ENCODE measurements at places on chromosomes 1 and 21. TPM values are rescaled to one million over a fixed set of nuclear protein-coding genes. Genes with fewer than 3 reads are reported as not detected.

- DNase-seq: no peak
These were observed 78.9 kb downstream of the DNM3 start for GRCh38 chr1:171919891-171920887.

PDC gene
- not detected for total RNA-seq

DNA sequence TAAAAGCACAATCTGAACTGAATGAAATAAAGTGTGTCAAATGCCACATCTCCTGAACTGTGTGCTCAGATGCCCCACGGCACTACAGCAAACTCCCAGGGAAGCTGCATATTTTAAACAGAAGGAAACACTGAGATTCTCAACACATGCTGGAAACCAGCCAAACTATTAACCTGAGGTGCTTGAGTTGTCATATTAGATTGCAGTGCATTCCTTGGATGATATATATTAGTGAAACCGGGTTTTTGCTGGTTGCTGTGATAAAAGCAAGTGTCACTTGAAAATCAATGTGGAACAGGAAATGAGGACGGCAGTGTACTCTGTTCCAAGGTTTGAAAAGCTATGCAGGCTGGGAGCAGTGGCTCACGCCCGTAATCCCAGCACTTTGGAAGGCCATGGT lies 8.7 kb downstream of the SYNJ1 start:
- DNase-seq: no peak

MSH4 gene
- not detected for total RNA-seq

- peak; percentile 81 for DNase-seq
These were observed 194.5 kb downstream of the HIVEP3 start for GRCh38 chr1:41724248-41724647.

C1orf210 gene
- not detected for total RNA-seq

DNA sequence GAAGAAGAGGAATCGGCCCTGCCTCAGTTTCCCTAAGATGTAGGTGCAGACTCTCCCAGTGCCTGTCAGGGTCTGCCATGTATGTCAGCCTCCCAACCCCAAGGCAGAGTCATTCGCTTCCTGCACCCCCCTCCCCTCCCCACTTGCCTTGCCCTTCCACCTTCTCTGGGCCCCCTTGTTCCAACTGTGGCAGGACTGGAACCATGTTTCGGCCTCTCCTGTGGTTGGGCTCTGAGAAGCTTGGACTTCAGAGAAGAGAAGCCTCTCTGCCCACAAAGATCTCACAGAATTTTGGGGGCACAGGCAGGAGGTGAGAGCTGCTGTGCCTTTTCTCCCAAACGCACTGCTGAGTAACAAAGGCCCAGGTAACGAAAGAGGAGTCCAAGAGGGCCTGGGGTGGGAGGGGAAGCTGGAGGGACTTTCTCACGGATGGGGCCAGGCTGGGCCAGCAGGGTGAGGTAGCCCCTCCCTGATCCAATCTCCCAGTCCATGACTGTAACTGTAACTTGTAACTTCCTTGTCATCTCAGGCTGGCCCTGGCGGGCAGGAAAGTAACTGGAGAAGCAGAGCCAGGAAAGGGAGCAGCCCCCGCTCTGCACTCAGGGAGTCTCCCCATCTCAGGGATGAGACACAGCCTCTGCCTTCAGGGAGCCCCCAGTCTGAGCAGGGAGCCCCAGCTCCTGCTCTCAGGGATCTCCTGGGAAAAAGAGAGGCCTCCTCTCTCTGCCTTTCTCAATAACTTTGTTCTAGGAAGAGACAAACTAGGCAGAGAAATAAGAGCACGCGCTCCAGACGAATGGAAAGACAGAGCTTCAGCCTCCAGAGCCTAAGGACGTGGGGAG lies 11.3 kb downstream of the CRABP2 start:
- no peak for DNase-seq

DNA sequence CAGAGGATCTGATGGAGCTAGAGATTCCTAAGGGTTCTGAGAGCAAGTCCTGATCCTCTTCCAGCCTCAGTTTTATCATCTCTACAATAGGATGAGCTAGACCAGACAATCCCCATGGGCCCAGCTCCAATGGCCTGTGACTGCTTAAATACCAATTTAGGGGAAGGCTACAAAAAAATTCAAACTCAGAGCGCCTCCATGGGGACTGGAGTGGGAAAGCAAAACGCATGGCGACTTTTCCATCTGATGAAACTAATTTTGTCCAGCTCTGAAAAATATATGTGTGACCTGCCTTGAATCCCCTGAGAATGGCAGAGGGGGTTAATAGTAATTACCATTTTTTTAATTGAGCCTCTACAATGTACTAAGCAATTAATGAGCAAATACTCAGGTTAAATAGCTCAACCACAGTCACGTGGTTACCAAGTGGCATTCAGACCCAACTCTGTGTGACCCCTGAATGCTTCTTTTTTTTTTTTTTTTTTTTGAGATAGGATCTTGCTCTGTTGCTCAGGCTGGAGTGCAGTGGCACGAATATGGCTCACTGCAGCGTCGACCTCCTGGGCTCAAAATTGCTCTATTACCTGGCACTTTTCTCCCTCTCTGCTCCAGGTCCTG lies 8.4 kb downstream of the EXTL1 start:
- DNase-seq: no peak

DNA sequence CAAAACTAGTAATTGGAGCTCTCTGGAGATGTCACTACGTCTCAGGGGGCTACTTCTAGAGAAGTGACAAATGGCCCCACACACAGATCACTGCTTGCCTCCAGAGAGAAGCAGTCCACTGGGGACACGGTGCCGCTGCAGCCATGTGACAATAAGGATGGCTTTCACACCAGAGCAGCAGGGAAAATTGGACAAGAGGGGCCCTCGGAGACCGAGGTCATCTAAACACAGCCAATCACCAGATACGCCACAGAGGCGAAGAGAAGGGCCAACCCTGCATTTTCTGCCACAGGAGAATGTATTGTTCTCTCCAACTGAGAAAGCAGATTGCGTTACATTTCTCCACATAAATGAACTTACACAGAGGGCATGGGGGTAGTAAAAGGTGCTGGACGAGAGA lies 51.2 kb upstream of the TIAM1 start:
- DNase-seq: no peak

DNA sequence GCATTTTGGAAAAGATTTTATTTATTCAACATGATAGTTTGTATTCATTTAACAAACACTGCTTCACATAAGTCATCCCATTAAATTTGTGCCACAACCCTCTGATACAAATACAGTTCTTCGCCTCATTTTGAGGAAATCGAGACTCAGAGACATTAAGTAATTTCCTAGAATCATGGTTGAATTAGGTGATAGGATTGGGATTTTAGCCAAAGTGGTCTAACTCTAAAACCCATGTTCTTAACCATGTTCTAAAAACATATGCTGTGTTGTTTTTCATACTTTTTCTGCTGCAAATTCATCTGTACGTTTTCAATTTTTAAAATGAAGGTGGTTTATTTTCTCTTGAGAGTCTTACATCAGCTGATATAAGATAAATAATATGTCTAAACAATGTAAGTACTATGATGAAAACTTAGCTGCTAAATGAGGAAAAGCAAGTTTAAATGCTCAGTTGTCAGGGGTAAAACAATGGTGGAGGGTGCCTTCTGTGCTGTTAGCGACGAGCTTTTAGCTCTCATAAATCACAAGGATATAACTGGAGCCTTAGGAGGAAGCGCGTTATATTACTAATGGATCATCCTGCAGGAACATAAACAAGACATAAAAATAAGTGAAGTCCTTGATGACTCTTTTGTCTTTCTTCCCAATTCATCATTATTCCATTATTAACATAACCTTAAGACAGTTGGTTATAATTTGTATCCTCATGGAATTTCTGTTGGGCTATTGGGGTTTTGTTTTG lies 97.7 kb downstream of the CACHD1 start:
- DNase-seq: no peak

- DNase-seq: no peak
These were observed 61.4 kb downstream of the EPHB2 start for GRCh38 chr1:22772014-22772413.

HPCAL4 gene
- total RNA-seq: not detected

DNA sequence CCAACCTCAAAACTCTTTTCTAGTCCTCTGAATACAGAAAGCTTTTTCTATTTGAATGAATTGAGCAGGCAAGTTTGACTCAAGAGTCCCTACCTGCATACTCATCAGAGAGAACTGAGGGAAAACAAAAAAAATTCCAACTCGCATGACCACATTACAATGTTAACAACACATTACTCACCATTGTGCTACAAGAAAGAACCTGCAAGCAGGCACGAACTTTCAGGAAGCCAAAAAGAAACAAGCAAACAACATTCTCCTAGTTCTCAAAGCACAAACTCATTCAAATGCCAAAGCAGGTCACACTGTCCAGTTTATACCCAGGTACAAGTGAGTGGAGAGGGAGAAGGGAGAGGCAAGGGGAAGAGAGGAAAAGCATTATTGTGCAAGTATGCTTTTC lies 14.6 kb downstream of the OTUD7B start:
- no peak for DNase-seq

- no peak for DNase-seq
These were observed 252.4 kb upstream of the KAZN start for GRCh38 chr1:14345946-14346550.

MEF2D gene
- 41.5 TPM for total RNA-seq

DNA sequence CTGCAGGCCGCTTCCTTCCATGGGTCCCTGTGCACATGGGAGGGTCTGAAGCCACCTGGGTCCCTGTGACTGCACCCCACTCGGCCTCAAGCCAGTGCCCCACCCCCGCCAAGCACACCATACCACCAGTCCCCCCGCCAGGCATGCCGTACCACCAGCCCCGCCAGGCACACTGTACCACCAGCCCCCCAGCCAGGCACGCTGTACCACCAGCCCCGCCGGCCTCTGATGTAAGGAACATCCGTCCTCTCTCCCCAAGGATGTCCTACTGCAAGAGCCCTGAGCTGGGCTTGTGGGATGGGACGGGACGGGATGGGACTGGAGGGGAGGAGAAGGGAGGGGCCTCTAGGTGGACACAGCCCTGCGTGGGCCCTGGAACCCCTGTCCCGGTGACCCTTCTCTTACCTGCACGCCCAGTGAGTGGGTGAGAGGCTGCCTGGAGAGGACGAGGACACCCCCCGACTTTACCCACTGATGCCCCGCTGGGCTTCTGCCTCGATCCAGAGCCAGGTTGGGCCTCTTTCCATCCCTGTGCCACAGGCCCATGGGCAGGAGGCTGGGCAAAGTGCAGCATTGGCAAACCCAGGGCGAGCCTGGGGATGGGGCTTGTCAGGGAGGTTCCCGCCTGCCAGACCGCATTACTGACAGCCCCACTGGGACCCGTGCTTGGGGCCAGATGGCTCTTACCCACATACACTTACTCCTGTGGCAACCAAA lies 40.8 kb upstream of the COL6A1 start:
- no peak for DNase-seq

OR14K1 gene
- total RNA-seq: not detected

HOOK1 gene
- total RNA-seq: 1.6 TPM

ARHGEF16 gene
- 1.5 TPM for total RNA-seq

LCE1E gene
- not detected for total RNA-seq

GRCh38 chr21:39307466-39307865 lies 6.0 kb downstream of the BRWD1 start:
- DNase-seq: no peak

HECTD3 gene
- total RNA-seq: 52.7 TPM

GRCh38 chr1:211879475-211879874 lies 48.9 kb upstream of the LPGAT1 start:
- no peak for DNase-seq

DNA sequence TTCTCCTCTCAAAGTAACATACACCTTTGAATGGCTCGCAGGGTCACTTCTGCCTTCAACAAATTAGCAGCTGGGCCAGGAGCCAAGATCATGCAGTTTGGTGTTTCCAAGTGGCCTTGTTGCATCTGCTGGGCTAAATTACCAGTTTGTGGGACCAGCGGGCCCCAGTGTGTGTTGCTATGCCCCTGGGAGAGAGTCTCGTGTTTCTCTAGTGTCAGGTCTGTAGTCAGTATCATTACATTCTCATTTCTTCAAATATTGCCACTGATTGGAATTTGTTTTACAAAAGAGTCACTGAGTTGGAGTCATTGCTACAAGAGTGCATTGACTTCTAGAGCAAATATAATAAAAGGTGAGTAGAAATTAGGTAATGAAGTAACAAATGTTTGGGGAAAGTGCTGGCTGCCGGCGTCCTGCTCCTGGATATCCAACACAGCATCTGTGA lies 35.5 kb downstream of the RHOU start:
- DNase-seq: no peak

CLEC20A gene
- total RNA-seq: not detected

GRCh38 chr1:232709386-232709785 lies 79.5 kb upstream of the SIPA1L2 start:
- DNase-seq: no peak

DNA sequence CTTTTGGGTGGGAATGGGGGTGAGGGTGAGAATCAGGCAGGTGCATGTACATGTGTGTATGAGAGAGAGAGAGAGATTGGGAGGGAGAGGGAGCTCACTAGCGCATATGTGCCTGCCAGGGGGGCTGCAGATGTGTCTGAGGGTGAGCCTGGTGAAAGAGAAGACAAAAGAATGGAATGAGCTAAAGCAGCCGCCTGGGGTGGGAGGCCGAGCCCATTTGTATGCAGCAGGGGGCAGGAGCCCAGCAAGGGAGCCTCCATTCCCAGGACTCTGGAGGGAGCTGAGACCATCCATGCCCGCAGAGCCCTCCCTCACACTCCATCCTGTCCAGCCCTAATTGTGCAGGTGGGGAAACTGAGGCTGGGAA lies 95.0 kb downstream of the EPHB2 start:
- DNase-seq: no peak

CCDC27 gene
- total RNA-seq: not detected

DNA sequence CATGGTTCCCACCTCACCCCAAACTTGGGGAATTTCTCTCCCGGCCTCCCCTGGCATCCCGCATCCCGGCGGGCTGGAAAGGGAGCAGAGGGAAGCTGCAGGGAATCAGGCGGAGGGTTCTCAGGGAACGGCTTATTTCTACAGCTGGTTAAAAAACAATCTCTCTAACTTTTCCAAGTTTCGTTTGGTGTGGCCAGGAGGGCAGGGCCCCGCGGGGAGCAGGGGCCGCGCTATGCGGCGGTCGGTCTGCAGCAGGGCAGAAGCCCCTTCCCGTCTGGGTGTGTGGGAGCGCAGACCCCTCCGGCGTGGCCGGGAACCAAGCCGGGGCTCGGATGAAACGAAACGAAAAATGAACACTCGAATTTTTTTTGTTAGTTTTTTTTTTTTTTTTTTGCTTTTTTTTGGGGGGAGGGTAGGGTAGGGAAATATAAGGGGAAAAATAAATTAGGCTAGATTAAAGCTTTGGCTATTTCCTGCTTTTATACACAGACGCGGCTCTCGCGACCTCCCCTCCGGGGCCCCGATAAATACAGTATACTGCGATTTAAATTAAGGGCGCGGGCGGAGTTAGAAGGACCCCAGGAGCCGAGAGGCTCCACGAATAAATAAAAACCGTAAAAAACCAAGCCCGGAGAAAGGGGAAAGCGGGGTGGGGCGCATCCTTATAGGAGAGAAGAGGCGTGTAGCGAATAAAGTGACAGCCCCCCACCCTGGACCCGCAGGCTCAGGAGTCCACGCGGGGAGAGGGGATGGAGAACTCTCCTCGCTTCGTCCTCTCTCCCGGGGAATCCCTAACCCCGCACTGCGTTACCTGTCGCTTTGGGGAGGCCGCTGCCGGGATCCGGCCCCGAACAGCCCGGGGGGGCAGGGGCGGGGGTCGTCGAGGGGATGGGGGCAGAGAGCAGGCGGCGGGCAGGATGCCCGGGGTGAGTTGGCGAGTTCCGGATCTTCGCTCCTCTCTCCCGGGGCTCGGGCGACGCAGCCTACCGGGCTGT lies 2.1 kb downstream of the POU3F1 start:
- DNase-seq: no peak

All from glomerular endothelial cell (primary cell).